Ureter (tissue), 1 donor: ENCODE measurements at places on chromosomes 7 and 10. TPM values are rescaled to one million over a fixed set of nuclear protein-coding genes. Genes with fewer than 3 reads are reported as not detected.

GALNT17 gene
- 6.0 TPM for total RNA-seq

DNA sequence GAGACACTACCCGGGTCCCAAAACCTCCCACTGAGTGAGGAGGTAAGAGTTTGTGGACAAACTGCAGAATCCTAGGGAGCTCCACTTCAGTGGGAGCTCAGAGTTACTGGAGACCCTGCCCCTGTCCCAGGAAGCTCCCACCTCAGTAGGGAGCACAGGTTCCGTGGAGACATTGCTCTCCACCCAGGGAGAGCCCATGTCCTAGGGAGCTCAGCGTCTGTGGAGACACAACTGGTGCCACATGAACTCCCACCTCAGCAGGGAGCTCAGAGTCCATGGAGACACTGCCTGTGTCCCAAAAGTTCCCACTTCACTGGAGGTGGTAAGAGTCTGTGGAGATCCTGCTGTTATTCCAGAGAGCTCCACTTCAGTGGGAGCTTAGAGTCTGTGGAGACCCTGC is 6.3 kb downstream of the MYO1G start:
- no peak for DNase-seq

SAMD9L gene
- 15.9 TPM for total RNA-seq

DNA sequence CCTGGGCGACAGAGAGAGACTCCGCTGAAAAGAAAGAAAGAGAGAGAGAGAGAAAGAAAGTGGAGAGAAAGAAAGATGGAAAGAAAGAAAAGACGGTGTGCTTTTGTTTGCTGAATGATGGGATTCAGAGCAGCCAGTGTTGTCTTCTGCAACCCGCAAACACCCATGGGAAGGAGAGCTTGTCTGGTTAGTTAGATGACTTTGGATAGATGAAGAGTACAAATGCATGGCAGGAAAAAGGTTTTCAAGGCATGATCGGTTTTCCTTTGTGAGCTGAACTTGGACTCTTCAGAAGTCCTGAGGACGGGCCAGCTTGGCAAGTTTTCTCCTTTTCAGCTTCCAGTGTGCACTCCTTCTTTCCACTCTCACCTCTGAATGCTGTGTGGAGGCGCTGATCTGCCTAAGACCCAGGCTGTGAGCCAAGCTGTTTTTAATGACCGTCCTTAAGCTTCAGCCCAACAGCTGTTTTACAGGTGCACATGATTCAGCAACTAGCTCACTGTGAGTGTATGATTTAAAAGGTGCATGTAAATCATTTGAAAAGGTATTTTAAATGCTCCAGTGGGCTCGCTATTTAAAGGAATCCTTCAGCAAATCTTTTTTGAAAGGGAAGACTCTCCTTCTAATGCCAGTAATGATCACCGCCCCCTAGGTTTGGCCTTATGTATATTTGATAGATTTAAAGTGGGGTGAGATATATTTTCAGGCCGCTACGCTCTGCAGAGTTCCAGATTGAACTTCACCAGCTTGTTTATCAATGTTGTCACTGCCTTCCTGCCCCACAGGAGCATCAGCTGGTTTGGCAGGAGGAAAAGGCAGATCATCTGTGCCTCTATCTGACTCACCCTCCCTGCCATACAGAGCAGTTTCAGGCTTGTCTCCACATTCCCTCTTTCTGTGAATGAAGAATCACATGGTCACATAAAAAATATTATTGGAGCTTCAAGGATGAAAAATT is 115.0 kb downstream of the PLXDC2 start:
- peak; percentile 60 for DNase-seq

DNA sequence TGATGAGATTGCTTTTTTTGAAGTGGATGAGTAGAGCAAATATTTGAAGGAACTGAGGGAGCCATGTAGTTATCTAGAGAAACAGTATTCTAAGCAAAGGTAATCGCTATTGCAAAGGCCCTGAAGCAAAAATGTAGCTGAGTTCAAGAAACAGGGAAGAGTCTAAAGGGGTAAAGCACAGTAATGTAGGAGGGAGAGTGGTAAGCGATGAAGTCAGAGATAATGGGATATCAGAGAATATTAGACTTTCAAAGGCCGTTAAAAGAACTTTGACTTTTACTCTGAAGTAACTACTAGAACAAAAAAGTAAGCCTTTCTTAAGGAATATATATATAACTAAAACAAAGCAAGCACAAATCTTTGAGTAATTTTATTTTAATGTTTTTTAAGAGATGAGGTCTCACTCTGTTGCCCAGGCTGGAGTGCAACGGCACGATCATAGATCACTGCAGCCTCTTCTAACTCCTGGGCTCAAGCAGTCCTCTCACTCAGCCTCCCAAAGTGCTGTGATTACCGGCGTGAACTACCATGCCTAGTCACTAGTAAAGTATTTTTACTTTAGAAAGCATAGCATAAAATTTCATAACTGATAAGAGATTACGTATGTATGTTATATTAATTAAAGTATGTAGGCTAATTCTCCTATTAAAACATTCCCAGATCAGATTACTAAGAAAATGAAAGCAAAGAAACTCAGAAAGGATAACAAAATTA is 61.7 kb upstream of the OIT3 start:
- no peak for DNase-seq

DNA sequence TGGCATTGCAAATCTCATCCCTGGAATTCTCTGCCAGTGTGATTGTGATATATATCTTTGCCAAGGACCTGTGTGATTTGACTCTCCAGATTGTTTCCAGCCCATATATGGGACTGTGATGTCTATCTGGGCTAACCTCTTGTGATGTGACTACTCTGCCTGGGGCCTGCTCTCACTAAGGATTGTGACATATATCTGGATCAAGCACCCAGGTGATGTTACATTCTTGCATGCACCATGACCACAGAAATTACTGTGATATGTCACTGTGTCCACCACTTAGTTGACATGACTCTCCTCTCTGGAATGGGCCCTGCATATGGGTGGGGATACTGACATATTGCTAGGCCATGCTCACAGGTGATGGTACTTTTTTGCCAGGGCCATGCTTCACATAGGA is 86.6 kb downstream of the ZNF736 start:
- no peak for DNase-seq

DNA sequence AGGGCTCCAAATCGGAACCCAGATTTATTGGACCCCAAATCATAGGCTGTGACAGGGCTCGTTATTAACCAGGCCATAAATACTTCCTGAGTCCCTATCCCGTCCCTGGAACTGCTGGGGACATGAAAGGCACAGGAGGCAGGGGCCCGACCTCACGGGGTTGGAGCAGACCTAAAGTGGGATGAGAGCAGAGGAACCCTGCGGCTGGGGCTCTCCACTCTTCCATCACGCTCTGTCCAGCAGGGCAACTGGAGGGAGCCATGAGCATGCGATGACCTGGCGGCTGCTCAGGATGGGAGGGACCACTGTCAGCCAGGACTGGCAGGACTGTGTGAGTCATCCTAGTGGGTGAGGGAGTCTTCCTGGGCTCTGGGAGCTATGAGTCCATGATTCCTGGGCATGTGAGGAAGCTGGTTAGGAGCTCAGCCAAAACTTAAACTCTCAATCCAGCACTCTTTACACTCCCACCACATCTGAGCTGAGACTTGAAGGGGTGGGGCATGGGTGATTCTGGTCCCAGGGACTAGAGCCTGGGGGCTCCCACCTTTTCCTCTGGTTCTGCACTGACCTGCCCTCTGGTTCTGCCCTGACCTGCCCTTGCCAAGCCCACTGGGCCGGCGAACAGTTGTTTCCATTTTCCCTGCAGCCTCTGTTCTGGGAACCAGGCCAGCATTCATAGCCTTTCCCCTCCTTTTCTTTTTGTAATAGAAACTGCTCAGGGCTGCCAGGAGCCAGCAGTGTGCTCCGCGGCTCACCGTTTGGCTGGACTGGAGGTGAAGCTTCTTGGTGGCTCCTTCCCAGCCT is 47.1 kb downstream of the SYPL1 start:
- peak; percentile 88 for DNase-seq

- DNase-seq, result no peak
Measured at GRCh38 chr10:87844837-87845623, 18.3 kb downstream of the KLLN start.

GRCh38 chr10:28761084-28761846 is 83.9 kb downstream of the BAMBI start:
- DNase-seq, result no peak

GRCh38 chr10:99539820-99540219 is 7.1 kb downstream of the NKX2-3 start:
- DNase-seq, result no peak

INSIG1 gene
- 41.6 TPM for total RNA-seq

H2BK1 gene
- not detected for total RNA-seq

DNA sequence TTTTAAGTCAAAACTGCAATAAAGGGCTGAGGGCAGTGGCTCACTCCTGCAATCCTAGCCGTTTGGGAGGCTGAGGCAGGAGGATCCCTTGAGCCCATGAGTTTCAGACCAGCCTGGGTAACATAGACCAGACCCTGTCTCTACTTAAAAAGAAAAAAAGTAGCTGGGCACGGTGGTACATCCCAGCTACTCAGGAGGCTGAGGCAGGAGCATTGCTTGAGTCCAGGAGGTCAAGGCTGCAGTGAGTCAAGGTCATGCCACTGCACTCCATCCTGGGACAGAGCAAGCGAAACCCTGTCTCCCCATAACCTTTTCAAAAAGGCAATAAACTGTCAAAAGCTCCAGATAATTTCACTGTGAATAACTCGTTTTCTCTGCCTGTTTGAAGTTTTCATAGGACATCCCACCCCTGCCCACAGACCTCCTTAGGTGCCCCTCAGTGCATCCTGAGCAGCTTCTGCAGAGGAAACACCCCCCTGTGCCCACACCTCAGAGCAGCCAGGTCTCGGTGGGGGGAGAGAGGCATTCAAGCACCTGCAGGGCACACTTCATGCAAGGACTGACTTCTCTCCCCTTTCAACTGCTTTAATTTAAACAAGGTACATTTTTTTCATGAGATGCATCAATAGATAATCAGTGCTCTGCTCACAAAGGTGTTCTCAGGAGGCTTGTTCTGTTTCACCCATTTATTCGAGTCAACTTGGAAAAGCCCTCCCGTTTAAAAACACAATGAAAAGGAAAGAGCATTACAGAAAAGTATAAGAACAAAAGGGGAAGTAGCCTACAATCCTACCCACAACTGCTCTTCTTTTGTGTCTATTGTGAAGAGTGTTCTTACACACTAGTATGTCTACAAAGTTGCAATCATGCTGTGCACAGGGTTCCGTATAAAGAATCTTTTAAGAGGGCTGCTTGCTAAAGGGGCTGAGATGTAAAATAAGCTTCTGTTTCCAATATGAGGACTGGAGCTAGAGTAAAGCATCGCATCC is 104.9 kb downstream of the KMT2E start:
- no peak for DNase-seq

DNA sequence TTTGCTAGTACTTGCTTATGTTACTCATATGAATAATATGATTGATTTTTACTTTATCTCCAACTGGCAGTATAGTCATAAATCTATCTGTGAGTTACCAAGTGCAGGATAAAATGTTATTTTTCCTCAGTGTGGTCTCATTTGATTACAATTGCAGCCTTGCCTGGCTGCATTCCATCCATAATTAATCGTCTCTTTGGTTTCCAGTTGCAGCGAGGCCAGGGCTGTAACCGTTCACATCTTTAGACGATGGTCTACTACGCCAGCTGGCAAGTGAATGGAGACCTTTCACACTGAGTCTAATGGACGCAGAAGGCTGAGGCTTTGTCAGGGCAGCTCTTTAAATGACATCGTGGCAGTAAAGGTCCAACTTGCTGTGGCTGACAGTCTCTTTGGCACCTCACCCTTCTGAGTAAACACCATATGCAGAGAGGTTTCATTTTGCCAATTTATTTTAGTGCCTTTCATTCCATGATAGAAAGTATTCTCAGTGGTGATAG is 84.0 kb downstream of the ARL4A start:
- DNase-seq, result no peak

DNA sequence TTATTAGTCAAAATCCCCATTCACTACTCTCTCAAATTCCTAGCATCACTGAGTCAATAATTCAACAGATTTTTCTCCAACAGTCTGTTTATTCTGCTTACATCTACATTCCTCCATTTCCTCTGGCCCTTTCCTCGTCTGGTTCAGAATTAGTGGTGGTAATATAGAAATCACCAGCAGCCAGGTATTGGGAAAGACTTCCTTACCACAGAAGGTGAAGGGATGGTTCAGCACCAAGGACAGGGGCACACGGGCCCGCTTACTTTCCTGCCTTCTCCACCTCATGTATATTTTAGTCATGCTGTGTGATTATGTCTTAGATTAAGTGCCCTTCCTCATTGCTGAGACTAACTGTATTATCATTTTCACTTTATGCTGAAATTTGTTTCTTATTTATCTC is 70.4 kb upstream of the APBB1IP start:
- no peak for DNase-seq

DNA sequence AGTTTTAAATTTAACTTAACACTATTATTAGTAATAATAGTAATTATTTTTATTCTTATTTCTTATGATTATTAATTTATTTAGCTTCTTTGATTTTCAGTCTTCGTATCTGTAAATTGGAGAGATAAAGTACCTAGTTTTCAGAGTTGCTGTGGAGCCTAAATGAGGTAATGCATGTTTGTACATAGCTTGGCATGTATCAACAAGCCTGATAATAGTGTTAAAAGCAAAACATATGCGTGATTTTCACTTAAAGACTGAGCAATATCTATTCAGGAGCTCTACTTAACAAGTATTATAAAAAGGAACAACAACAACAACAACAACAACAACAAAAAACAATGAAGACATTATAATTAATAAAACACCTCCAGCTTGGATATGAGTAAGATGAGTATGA is 12.4 kb downstream of the CALCR start:
- DNase-seq, result no peak

DNA sequence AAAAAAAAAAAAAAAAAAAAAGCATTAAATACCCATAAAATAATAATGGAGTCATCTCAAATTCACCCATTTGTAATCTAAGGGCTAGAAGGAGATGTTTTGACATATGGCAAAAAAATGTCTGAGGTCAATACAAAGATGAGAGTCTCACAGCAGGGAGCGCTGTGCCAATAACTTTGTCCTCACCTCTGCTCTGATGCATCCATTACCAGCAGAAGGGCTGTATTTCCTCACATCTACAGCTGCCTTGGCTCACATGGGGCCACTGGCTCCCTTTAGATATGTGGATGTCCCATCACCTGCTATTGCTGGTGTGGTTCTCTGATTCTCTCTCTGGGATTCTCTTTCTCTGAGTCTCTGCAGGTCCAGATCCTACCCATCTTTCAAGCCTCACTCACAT is 90.3 kb upstream of the FAM133B start:
- no peak for DNase-seq

- DNase-seq, result no peak
Measured at GRCh38 chr7:12107841-12108254, 103.2 kb upstream of the TMEM106B start.

DNA sequence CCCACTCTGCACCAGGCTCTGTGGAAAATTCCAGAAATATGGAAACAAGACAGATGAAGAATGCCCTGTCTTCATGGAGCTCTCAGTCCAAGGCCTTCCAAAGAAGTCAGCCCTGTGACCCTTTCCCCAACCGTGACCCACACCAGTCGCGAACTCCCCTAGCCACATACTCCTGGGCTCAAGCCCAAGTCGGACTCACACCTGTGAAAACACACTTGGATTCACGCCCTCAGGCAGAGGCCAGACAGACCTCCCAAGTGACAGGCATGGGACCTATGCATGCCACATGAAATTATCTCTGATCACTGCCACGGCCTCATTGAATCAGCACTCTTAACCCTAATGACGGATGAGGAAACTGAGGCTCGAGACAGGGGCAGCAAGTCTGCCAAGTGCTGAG is 42.5 kb downstream of the ZCCHC24 start:
- no peak for DNase-seq
